ENCODE measurements at places on chromosomes 11 and 22.

- no peak for DNase-seq
These were observed 39.6 kb downstream of the NAT10 start for GRCh38 chr11:34145073-34145472.

GRCh38 chr22:48895336-48895735 lies 932.3 kb downstream of the BRD1 start:
- DNase-seq: no peak

DNA sequence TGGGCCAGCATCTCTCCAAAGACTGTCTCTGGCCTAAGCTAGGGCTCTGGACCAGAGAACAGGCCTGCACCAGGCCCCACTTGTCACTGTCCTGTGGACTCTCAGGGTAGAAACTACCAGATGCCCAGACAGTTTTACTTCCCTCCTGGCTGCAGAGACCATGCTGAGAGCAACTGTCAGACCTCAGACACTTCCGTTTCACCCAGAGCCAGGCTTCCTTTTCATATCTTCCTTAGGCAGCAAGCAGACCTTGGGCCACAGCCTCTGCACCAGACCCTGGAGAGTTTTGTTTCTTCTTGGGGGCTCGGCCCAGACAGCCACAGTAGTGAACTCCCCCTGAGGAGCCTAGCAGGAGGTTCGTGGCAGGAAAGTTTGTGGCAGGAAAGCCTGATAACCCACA lies 12.1 kb upstream of the FCHSD2 start:
- no peak for DNase-seq

DNA sequence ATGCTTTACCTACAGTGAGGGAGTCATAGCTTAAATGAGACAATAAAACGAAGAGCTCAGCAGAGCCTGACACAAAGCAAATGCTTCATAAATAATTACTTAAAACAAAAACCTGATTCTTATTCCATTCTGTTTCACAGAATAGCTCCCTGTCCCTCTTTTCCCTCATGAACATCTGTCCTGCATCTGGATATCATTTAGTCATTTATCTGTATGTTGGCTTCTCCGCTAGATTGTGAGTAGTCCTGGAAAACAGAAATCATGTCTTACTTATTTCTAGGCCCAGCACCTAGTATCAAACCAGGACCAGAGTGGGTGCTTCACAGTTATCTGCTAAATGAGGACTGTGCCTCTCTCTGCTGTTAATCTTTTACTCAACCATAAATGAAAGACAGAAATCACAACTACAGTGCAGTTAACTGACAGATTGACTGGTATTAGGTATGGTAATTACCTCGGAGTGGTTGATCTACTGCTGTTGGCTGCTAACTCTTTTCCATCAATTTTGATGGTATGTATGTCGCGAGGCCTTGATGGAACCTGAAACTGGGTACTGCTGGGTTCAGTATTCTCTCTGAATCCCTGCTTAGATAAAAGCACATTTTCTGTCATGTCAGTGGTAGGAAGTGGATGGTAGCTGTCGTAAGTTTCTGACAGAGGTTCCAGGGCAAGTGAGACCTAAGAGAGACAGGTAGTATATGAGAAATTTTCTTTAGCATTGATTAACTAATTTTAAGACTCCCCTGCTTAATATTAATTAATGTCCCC lies 31.5 kb downstream of the C2CD3 start:
- no peak for DNase-seq

GRCh38 chr11:60316317-60316716 lies 10.7 kb upstream of the MS4A6E start:
- no peak for DNase-seq

DNA sequence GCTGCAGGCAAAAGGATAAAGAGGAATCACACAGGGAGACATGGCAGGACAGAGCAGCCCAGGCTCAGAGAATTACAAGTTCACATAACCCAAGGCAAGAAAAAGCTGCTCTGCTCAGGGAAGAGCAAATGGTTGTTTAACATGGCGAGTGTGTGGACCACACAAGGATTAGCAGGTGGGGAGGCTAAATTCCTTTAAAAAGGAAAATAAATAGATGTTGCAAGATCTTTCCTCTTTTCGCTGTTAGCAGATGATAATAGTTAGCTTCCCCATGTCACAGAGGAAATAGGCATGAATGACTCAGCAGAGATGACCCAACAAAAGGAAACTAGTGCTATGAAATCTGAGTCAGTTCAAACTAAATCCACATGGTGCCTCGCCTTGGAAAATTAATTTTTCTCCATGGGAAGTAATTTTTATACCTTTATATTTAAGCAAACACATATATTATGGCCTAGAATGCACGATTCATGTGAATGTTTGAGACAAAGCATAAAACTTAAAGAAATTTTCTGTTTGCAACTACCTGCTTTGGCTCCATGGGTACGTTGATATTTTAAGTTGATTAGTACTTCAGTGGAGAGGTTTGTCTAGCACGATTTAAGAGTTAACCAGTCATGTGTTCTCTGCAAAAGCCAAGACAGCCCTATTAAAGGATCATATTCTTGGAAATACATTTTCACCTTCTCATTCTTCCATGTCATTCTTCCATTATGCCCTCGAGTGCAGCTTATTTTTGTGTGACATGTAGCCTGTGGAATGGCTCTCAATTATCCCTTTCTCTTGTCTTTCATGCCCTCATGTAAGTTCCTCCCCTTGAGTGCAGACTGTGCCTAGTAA lies 38.5 kb upstream of the FJX1 start:
- DNase-seq: peak; percentile 48

GRCh38 chr11:94649964-94650623 lies 82.9 kb downstream of the PIWIL4 start:
- DNase-seq: no peak

- no peak for DNase-seq
These were observed 17.8 kb upstream of the WNT7B start for GRCh38 chr22:45994491-45995404.

- no peak for DNase-seq
These were observed 64.8 kb downstream of the TBC1D22A start for GRCh38 chr22:46827136-46827780.

GRCh38 chr11:42524534-42525227 lies 787.1 kb upstream of the API5 start:
- peak; percentile 53 for DNase-seq

DNA sequence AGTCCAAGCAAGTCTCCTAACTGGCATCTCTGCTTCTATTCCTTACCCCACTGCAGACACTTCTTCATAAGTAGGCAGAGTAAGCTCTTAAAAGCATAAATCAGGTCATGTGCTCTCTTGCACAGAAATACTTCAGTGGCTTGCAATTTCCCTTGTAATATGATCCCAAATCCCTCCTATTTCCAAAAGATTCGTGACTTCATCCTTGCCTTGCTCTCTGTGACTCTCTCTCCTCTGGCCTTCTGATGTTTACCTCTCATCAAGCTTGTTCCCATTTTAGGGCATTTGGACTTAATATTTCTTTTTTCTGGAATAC lies 37.4 kb upstream of the NCR3LG1 start:
- peak; percentile 24 for DNase-seq

Measured in NCI-H187 treated with DMSO at 0.1 percent for 48 hours (cell line).